ENCODE measurements at places on chromosomes 7 and 10.

DNA sequence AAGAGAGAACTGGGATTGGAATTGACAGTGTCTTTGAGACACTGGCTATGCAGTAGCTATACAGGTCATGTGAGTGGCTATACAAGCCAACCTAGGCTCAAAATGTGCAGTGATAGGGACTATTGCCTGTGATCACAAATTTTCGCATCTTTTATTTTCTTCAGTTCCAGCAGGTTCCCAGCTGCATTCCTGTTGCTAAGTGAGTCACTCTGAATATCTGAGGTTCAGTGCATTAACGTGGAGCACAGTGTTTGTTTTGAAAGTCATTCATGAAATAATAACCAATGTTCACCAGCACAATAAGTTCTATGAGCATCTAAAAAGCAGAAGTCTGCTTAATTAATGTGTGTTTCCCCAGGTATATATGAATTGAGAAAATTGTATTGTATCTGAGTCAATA lies 1236.0 kb upstream of the CELF2 start:
- DNase-seq: no peak

GRCh38 chr7:45293295-45293942 lies 135.8 kb downstream of the RAMP3 start:
- no peak for DNase-seq

GRCh38 chr7:32670110-32671025 lies 175.1 kb downstream of the AVL9 start:
- DNase-seq: no peak

DNA sequence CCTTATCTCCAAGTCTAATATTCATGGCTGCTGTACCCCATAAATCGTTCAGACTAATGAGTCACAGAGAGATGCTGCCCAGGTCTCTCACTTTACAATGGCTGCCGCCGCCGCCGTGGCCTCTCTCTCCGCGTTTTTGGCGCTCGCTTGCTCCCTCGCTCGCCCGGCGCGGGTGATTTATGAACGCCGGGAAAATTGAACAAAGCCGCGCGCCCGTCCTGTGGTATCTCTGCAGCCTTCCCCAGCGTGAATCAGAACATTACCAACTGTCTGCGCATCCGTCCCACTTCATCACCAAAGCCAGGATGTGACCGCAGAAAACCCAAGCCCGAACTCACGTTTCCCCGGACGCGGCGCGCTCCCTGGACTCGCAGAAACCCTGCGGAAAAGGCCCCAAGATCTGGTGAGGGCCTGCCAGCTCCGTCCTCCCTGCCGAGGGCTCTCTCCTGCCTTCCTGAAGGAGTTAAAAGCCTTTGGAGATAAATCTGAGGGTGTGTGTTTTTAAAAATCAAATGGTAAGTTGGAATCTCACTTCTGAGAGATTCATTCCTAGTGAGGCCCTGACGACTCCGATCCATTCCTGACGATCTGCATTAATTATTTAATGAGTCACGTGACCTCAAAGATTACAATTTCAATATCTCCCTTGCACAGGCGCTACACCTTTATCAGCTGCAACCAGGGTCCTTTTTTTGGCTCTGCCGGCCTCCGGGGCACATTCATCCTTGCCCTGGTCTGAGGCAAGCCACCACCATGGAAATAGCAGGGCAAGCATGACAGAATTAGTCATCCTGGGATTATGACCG lies 6.3 kb downstream of the HOXA4 start:
- DNase-seq: no peak

GRCh38 chr10:122298598-122299301 lies 27.7 kb downstream of the BTBD16 start:
- DNase-seq: peak; percentile 52

- DNase-seq: no peak
These were observed 110.1 kb downstream of the WDR37 start for GRCh38 chr10:1166101-1166827.

- no peak for DNase-seq
These were observed 79.9 kb downstream of the PRKAG2 start for GRCh38 chr7:151796871-151797537.

- DNase-seq: no peak
These were observed 61.5 kb downstream of the FZD1 start for GRCh38 chr7:91325726-91326125.

GRCh38 chr7:67593794-67594193 lies 597.2 kb downstream of the TYW1 start:
- DNase-seq: no peak

DNA sequence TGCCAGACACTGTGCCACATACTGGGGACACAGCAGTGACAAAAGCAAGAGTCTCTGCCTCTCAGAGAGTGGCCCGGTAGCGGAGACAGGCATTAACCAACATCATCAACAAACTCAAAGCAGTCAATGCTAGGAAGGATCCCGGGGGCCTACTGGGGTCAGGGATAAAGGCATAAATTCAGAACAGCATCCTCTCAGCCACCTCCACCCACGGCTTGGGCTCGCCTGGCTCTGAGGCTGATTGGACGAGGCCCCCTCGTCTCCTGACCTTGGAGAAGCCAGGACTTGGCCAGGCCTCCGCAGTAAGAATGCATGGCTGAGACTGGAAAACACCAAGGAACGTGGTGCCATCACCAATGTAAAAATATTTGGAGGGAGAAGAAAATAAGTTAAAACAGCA lies 102.1 kb downstream of the ARHGAP22 start:
- DNase-seq: no peak

GRCh38 chr7:131574741-131575140 lies 18.3 kb upstream of the PODXL start:
- no peak for DNase-seq

- DNase-seq: no peak
These were observed 58.4 kb upstream of the ZNRF2 start for GRCh38 chr7:30225863-30226613.

DNA sequence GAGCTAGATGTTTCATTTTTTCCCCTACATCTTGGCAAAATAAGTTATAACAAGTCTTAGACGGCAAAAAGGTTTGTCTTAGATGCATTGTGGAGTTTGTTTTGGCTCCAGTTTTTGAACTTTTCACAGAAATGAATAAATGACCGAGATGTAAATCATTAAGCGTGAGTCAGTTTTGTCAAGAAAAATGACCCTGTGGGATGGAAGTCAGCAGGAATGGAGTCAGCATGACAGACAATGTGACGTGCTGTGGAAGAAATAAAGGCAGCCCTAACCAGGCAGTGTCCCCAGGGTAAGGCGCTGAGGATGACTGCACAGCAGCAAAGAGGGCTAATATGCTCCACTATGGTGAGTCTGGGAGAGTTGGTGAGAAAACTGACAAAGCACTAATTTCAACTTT lies 163.2 kb downstream of the NOC3L start:
- no peak for DNase-seq

DNA sequence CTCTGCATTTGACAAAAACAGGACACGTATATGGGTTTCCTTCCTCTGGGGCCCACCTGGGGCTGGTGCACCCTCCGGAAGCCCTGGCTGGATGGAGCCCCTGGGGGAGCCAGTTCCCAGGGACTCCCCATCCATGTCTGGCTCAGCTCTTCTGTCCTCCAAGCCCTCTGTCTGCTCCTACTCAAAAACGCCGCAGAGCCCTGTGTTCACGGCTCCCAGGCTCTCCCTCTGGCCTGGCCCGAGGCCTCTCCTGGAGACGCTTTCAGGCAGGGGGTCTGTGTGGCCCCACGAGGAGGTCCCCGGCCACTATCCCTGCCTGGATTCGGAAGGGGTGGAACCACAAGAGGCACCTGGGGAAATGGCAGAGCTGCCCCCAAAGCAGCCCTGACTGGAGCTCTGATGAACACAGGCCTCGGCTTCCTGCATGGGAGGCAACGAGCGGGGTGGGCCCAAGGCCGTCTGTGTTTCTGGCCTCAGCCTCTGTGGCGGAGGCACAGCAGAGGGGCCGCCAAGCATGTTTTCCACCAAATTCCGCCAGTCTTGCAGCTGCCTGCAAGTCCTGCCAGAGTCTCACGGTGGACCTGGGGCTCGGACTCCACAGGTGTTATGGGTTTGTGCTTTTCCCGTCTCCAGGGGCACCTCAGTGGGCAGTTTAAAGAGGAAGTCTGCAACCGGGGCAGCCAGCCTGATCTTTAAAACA lies 22.6 kb upstream of the INPP5A start:
- DNase-seq: no peak

- DNase-seq: no peak
These were observed 10.4 kb downstream of the CHST3 start for GRCh38 chr10:71974489-71975021.

DNA sequence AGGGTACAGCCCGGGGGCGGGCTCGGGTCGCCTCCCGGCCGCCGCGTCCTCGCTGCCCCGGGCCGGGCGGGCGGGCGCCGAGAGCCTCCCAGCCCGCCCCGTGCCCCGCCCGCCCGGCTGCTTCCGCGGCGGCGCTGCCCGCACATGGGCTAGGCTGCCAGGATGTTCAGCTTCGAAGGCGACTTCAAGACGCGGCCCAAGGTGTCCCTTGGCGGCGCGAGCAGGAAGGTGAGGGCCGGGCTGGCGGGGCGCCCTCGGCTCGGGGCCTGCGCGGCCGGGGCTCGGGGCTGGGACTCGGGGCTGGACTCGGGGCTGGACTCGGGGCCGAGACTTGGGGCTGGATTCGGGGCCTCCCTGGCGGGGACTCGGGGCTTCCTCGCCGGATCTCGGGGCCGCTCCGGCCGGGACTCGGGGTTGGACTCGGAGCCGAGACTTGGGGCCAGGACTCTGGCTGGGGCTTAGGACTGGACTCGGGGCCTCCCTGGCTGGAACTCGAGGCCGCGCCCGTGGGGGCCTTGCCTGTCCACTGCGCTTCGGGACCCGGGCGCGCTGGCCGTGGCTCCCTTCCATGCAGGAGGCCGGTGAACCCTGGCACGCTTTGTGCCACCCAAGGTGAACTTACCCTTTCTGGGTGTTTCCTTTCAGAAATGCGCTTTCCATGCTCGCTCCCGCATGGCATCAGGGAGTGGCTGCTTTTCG lies 534 bp downstream of the UBE3C start:
- no peak for DNase-seq

DNA sequence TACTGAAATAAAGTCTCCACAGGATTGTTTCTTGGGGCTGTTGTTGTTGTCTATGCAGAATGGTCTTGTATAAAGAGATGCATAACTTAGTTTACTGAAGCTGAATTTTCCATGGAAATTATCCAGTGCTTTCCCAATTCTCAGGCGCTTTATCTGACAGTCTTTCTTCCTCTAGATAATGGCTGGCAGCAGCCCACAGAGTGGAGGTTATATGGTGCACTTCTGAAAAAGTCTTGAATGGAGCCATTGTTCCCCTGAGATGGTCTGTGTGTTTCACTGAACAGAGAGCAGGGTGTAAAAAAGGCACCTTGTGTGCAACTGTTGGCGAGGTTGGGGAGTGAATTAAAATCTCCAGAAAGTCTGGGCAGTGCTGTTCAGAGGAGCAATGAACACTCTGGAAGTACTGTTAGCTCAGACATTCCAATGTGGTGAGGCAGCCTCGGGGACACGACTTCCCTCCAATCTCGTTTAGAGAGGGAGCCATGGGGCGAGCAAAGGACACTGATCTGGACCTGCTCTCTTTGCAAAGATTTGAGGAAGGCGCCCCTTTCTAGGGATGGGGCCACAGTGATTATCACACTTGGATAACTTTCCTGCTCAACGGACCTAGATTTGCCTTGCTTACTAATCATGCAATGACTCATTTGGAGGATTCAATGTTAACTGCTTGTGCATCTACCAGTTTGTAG lies 2.0 kb upstream of the PLCE1 start:
- DNase-seq: peak; percentile 32

GRCh38 chr10:7819121-7819460 lies 786 bp downstream of the TAF3 start:
- no peak for DNase-seq

DNA sequence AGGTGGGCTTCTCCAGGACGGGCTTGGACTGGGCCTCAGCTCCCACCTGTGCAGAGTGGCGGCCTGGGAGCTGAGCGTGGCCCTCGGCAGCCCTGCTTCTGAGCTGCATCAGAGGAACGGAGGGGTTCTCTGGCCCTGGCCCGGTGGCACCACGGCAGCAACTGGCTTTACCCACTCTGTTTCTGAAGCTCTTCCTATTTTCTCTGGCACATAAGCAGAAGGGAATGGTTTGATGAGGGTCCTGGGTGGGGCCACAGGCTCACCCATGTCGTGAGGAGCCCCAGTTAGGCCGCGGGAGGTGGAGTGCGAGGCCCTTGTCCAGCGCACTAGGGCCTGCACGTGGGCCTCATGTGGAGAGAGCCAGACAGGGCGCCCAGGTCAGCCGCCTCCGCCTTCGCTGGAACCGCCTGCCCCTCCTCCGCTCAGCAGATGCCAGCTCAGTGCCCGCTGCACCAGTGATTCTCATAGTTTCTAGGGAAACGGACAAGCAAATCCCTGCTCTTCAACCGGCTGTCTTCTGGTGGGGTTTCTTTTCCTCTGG lies 284.0 kb downstream of the CELF2 start:
- no peak for DNase-seq

DNA sequence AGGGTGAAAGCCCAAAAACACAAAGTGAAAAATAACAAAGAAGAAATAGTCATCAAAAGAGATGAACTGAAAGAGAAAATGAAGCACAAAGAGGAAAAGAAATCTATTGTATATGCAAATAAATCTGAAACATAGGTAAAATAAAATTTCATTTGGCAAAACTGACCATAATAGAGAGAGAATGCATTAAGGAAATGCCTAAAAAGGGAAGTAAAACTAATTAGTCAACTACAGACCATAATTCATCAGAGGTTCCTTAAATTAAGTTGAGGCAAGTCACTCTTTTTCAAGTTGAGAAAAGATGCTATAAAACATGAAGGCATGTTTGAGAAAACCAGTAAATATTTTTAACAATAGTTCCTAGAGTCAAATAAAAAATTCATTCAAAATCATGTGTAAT lies 233.3 kb downstream of the LRRN3 start:
- no peak for DNase-seq

- DNase-seq: no peak
These were observed 29.8 kb downstream of the COL28A1 start for GRCh38 chr7:7505915-7506314.

All from GM04504 (cell line).